ENCODE measurements at places on chromosomes 2 and 18.

DNA sequence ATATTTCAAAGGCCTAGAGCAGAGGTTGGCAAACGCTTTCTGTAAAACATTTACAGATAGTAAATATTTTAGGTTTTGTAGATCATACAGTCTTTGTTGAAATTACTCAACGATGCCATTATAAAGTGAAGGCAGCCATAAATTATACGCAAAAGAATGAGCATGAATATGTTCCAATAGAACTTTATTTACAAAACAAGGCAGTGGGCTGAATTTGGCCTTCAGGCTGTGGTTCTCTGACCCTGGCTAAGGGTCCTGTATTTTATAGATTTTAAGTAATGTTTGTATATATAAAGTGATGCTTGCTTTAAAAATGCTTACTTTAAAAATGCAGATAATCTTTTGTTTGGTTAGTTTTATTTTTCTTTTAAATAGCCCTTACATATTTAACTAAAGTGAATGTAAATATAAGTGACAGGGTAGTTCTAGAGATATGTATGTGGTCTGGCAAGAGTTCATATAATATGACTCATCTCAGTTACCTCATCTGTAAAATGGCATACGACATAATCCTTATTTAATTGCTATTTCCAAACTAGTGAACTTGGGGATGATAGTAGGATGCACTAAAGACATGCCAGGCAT lies 51.7 kb upstream of the ATP5MC3 start:
- no peak for DNase-seq

- DNase-seq = no peak
These were observed 48.3 kb upstream of the CAVIN2 start for GRCh38 chr2:191895195-191895594.

- no peak for DNase-seq
These were observed 13.1 kb downstream of the MOCOS start for GRCh38 chr18:36200354-36200771.

DNA sequence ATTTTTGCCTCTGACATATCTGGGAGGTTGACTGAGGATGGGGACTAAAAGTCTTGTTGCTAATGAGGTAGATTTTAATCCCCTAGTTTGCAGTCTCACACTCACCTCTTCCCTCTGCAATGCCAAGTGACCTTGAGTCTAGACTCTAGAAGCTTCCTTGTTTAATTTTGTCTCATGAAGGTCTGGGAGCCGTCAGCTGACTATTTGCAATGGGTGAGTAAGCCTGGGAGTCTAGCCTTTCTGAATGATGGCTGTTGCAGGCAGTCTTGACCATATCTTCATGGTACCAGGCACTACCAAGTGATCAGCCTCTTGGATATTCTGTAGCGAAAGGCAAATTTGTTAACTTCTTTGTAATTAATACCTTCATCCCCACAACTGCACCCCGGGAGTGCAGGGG lies 61.2 kb downstream of the ARHGAP15 start:
- DNase-seq = no peak
